ENCODE measurements at places on chromosomes 5 and 9.

DNA sequence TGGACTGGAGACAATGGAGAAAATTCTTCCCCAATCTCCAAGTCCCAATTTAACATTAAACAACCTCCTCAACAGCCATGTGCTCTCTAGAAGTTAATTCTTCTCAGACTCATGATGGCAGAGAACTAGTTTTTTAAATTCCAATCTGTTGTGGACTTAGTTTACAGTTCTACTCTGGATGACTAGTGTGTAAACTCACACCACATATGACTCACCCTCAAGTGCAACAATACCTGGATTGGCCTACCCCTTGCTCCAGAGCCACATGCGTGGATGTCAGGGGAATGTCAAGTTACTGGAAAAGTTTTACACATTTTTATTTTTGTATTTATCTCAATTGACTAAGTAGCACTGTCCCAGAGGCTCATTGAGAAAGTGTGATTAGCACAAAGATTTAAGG lies 136.0 kb upstream of the EFNA5 start:
- no peak for DNase-seq

DNA sequence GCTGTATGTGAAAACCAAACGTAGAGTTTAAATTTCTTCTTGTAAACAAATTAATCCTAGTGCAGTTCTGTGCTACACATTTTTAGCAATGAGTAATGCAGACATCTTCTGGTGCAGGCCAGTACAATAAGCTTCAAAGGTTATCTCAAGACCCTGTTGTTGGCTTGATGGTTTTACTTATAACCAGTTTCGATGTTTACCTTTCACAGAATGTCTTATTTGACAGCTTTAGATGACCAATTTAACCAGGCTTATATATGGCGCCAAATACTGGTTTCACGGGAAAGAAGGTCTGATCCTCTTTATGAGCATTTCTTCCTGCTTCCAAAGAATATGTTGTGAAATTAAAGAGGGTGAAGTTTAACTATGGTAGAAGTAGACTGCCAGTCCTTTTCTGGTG lies 9.9 kb downstream of the ZFAND5 start:
- no peak for DNase-seq

DNA sequence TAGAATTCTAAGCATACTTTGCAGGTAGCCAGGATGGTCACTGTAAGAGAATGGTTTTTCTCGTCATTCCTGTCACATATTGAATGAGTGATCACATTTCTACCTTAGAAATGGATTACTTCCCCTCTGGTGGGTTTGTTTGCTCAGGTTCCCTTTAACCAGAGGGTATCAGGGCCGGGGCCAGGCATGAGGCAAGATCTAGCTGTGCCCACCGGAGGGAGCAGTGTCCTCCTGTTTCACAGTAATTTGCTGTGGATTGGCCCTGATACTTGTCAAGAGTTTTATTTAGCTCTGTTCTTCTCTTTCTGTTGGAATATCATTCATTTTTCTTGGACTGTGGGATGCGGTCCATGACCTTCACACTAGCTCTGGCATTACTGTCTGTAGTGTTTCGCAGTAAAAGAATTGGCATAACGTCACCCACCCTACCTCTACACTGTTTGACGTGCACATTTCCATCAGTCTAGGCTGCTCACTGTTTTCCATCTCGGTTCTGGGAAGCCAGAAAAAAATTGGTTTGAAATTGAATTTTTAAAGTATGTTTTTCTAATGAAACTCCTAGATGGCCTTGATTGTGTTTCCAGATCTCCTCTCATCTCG lies 42.4 kb upstream of the ZBED3 start:
- DNase-seq = no peak

DNA sequence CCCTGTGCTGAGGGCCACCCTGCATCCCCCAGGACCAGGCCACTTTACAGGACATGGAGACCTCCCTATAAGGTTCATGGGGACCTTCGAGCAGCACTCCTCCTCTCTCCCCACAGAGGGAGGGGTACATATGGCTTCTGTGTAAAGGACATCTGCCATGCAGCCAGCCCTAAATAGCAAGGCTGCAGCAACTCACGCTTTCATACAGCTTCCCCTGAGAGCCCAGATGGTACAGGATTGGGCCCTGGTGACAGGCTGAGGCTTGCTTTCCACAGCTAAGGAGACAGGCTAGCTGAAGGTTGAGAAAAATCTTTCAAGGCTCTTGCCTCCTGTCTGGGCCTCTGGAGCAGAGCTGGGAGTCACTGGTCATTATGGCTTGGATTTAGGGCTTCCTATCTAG lies 147.0 kb upstream of the ZNF366 start:
- no peak for DNase-seq

GRCh38 chr5:955886-956761 lies 52.5 kb upstream of the NKD2 start:
- DNase-seq = no peak

DNA sequence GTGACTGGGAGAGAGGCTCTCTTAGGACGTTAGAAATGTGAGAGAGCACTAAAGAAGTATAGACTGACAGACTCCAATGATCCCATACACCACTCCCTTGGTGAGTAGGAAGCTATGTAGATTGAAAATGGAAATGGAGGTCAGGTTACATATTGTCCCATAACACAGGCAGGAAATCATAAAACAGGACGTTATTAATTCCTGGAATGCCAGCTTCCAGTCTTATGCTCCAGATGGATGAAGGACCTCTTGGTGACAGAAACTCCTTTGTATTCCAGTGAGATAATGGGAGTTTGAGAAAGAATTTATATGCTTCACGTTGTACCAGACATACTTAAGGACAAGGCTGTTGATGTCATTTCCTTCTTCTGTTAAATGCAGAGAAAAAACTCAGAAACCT lies 338.2 kb upstream of the ITGA1 start:
- no peak for DNase-seq

DNA sequence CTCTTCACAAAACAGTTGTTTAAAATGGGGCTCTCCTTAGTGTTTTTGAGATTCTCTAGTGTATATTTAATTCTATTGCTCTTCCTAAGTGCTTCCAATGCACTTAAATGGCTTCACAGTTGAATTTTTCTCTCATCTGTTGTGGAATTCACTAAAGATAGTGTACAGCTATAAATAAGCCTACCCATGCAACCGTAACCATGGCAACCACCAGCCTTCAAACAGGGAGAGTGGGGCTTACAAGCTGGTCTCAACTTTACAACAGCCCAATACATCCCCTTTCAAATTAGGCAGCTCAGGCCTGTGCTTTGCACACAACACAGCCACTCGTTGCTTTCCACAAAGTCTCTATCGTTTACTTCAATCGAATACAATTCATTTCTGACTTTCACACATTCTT lies 144.0 kb upstream of the PLPPR1 start:
- DNase-seq = no peak

DNA sequence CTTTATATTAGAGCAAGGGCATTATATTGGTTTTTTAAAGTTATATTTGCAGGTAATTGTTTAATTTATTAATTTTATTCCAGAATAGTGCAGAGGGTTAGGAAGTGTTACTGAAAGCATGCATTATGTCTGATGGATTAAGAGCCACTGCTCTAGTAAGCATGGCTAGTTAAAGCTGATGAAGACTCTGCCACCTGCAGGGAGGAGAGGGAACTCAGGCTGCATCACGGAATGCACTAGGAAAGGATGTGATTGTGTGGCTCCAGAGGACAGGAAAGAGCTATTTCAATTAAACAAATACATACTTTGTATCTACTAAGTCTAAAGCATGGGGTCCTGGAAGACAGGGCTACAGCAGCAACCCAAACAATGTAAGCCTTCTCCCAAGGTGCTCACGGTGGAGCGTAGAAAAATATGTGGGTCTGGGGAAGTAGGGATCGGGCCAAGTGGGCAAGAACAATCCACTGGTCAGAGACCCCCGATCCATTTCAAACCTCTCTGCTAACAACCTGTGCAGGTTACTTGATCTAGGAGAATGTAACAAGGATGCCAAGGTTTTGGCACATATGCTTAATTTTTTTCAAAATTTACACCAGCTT lies 15.3 kb upstream of the GRXCR2 start:
- no peak for DNase-seq

- no peak for DNase-seq
Measured at GRCh38 chr9:128705051-128705965, 3.0 kb downstream of the PKN3 start.

DNA sequence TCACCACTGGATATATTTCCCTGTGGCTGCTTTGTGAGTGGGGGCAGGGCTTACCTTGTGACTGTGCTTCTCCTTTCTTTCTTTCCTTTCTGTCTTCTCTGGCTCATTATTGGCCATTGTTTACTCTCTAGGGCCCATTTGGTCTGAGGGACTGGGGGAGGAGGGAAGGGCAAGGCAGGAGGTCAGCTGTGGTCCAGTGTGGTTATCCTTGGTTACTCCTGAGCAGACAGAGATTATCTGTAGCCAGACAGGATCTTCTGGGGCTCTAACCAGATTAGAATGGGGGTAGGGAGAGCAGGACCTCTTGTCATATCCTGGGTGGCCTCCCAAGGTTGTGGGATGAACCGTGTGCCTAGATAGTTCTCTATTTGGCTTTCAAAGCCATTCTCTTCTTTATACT lies 71.2 kb downstream of the ANKRD55 start:
- no peak for DNase-seq

- no peak for DNase-seq
Measured at GRCh38 chr9:125538092-125538473, 168.9 kb downstream of the MAPKAP1 start.

GRCh38 chr9:16202914-16203728 lies 650.3 kb downstream of the CCDC171 start:
- DNase-seq = no peak

- no peak for DNase-seq
Measured at GRCh38 chr9:127505396-127506116, 54.2 kb downstream of the LRSAM1 start.

DNA sequence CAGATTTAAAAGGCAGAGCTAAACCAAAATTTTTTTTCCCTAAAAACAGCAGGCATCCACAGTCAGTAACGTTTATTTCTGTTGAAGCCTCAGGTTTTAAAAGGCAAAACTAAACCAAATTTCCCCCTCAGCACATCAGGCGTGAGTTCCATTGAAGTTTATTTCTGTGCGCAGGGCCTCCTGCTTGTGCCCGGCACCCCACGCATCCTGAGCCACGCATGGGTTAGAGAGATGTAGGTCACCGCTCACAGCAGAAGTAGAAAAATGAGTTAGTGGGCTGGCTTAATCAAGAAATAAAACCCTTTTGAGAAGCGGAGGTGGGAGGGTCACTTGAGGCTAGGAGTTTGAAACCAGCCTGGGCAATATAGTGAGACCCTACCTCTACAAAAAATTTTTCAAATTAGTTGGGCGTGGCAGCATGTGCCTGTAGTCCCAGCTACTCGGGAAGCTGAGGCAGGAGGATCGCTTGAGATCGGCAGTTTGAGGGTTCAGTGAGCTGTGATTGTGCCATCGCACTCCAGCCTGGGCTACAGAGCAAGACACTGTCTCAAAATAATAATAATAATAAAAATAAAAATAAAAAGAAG lies 75.6 kb upstream of the SPIN1 start:
- DNase-seq = no peak

GRCh38 chr5:92836855-92837755 lies 743.9 kb downstream of the NR2F1-AS1 start:
- no peak for DNase-seq

DNA sequence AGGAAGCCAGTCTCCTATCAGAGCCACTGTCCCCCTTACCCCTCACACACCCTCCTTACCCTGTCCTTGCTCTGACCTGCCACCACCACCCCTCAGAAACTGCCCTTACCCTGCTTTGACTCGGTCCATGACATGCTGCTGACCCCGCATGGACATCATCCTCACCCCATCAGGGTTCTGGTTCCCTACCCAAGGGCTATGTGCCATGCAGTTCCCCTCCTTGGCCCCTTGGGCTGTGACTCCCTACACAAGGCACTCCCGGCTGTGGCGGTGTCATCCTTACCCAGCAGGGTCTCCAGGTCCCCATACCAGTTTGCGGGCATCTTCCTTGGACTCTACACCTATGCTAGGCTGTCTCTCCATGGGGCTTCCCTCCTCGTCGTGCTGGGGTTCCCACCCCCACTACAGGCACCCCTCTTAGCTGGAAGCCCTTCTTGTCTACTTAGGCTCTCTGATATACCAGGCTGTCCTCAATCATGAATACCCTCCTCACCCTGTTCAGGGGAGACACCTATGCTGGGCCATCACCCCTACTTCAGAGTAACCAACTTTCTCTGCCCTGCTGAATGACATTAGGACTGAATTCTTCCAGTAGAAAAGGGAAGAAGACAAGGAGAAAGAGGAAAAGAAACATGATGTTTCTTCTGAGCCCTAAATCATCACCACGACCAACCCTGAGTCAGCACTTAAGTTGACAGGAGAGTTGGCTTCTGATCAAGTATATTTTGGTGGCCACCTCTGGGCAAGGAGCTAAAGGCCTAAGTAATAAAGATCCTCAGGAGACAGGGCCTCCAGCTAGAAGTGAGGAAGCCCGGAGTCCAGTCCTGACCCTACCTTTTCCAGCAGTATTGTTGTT lies 115.2 kb downstream of the GCNT1 start:
- no peak for DNase-seq

GRCh38 chr5:181188700-181189362 lies 16.2 kb downstream of the TRIM7 start:
- peak; percentile 78 for DNase-seq

DNA sequence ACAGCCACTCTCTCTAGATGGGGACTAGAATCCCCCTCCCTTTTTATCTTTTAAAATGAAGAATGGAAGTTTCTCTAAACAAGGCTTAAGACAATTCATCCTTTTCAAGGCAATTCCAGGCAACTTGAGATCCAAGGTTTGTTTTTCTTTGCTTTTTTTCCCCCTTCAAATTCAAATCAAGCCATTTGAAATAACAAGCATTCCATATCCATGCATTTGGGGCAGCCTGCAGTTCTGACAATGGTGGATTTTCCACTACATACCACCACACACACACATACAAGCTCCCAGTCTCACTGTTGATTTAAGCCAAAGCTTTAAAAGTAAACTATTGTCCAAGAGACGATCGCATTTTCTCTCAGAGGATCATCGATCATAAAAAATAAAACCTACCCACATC lies 424 bp downstream of the INSYN2B start:
- no peak for DNase-seq

- no peak for DNase-seq
Measured at GRCh38 chr5:142758062-142758795, 11.9 kb upstream of the ARHGAP26 start.

GRCh38 chr9:71793386-71794105 lies 25.2 kb upstream of the CEMIP2 start:
- no peak for DNase-seq

DNA sequence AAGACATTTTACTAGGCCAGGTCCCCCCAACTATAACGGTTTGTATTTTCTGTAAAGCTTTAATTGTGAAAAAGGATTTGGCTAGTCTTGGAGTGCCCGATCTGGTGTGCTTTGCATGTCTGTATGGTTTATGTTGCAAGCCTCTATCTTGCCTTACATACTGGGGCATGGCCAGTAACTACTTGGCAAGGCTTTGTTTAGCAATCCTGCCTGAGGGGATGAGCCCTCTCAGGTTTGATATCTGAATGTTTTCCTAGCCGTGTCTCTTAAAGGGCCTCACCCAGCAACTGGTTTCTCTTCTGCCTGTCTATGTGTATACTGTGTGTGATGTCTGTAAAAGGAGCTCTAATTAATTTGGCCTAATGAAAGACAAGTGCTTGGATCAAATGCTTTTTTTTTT lies 61.3 kb upstream of the SPINK5 start:
- DNase-seq = no peak
